ENCODE measurements at places on chromosomes 1 and 21.

DNA sequence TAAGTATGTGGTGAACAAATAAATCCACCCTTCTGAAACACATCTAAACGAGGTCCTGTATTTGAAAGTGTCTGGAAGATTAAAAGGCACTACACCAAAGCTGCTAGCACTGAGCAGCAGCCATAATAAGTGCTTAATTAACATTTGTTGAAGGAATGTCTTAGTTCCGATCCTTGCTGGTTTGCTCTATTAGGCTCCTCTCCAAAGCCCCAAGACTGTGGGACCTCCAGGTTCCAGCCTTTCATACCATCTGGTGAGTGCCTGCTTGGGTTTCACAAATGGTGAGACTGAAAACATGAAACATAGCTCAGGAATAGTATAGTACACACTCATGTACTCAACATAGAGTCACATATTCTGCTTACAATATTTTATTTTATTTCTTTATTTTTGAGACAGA lies 640 bp upstream of the CYP2J2 start:
- H3K27ac ChIP-seq, result no peak overlapping the region
- H3K4me3 ChIP-seq, result peak overlapping the region; percentile 85
- H3K27me3 ChIP-seq, result no peaks in the 10 kb centered on the region

DNA sequence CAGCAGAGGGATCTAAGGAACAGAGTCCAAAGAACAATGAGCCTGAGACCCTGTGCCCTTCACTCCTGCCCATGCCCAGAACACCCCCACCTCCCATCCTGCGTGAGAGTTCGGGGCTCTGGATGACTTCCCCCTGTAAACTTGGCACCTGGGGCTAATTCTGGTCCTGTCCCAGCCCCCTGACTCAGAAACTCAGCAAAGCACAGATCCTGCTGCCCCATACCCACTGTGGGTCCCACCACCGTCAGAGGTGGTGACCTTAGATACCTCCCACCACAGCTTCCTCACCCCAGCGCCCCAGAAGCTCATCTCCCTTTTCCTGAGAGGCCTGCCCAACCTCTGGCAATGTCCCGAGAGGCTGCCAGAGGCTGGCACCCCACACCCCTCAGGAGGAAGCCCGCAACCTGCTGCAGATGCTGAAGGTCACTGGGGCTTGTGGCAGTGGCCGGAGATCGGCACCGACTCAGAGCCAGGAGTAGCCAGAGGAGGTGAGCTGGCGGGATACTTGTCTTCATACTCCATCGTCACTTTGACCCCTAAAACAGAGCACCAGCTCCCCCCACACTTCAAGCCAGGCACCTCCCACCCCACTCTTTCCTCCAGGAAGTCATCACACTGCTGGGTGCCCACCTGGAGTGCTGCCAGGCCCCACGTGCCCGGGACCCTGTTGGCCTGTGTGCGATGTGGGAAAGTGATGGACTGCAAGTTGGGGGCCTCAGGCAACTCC lies 111.6 kb upstream of the IFFO2 start:
- DNase-seq, result no peak
- H3K4me1 ChIP-seq, result peaks cover 12% of the 10 kb centered on the region
- H3K27ac ChIP-seq, result no peak overlapping the region
- no peaks in the 10 kb centered on the region for H3K36me3 ChIP-seq

DNA sequence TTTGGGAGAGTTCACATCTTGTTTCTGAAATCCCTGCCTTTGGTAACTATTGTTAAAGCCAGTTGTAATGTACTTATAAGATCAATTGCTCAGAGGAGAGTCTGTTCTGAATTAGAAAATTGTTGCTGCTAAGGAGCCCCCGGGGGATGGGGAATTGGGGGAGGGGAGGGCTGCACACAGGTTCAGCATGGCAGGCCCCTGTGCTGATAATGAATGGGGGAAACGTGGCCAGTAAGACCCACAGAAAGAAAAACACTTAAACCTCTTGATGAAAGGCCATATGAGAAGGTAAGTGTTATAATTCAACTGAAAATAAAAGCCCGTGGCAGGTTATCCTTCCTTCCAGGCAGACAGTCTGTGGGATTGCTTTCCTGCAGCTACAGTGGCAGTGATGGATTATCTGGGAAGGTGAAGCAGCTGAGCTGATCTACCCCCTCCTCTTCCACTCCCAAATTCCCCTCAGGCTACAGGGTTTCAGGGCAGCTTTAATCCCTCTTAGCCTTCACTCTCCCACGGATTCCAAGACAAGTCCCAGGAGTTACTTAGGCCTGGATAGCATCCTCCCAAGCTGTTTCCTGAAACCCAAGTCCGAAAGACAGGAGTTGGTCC lies 398.8 kb downstream of the TBX15 start:
- no peaks in the 10 kb centered on the region for H3K4me1 ChIP-seq
- no peak overlapping the region for H3K27ac ChIP-seq
- no peak for DNase-seq
- no peak overlapping the region for H3K4me3 ChIP-seq
- no peaks in the 10 kb centered on the region for H3K27me3 ChIP-seq
- H3K36me3 ChIP-seq, result no peaks in the 10 kb centered on the region

GRCh38 chr1:30662291-30662840 lies 61.0 kb downstream of the MATN1 start:
- no peak overlapping the region for H3K27ac ChIP-seq
- no peak overlapping the region for H3K4me3 ChIP-seq
- H3K36me3 ChIP-seq, result no peaks in the 10 kb centered on the region
- no peak for DNase-seq

- no peaks in the 10 kb centered on the region for H3K36me3 ChIP-seq
- no peaks in the 10 kb centered on the region for H3K27me3 ChIP-seq
- no peak overlapping the region for H3K4me3 ChIP-seq
Observed at GRCh38 chr1:99527078-99527477, 118.8 kb upstream of the PALMD start.

GRCh38 chr1:206609229-206609991 lies 2.9 kb downstream of the EIF2D start:
- H3K36me3 ChIP-seq, result no peaks in the 10 kb centered on the region
- H3K27me3 ChIP-seq, result no peaks in the 10 kb centered on the region
- peaks cover 8% of the 10 kb centered on the region for H3K4me1 ChIP-seq
- H3K4me3 ChIP-seq, result no peak overlapping the region
- no peak for DNase-seq
- H3K27ac ChIP-seq, result no peak overlapping the region

DNA sequence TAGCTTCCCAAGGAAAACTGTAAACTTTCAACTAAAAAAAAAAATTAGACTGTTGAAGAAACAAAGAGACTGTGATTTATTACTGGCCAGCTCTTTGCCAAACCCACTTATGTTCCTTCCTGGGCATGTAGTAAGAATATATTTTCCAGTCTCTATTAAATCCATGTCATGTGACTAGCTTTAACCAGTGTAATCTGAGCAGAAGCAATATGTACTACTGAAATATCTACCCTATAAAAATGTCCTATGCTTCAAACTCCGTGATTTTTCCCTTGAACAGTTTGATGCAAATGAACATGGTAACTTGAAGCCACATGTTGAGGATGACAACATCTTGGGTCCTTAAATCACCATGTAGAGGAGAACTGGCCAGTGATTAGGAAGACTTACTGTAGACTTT lies 144.5 kb downstream of the NTMT2 start:
- DNase-seq, result no peak
- H3K4me1 ChIP-seq, result no peaks in the 10 kb centered on the region
- no peaks in the 10 kb centered on the region for H3K36me3 ChIP-seq
- H3K4me3 ChIP-seq, result no peak overlapping the region
- H3K27ac ChIP-seq, result no peak overlapping the region

- DNase-seq, result no peak
- no peaks in the 10 kb centered on the region for H3K36me3 ChIP-seq
- no peaks in the 10 kb centered on the region for H3K27me3 ChIP-seq
- no peaks in the 10 kb centered on the region for H3K4me1 ChIP-seq
- H3K27ac ChIP-seq, result no peak overlapping the region
Observed at GRCh38 chr1:215399787-215400186, 167.3 kb upstream of the KCTD3 start.

- no peaks in the 10 kb centered on the region for H3K27me3 ChIP-seq
- no peak overlapping the region for H3K4me3 ChIP-seq
- no peaks in the 10 kb centered on the region for H3K36me3 ChIP-seq
- peaks cover 17% of the 10 kb centered on the region for H3K4me1 ChIP-seq
- no peak for DNase-seq
Observed at GRCh38 chr1:174736831-174737230, 262.9 kb upstream of the CACYBP start.

GRCh38 chr1:214122110-214122509 lies 134.3 kb downstream of the PROX1 start:
- no peak for DNase-seq
- H3K27ac ChIP-seq, result no peak overlapping the region
- H3K4me1 ChIP-seq, result 0 out of 2 replicates have a peak, but pooled peaks cover 3% of the 10 kb centered on the region
- H3K36me3 ChIP-seq, result no peaks in the 10 kb centered on the region
- H3K4me3 ChIP-seq, result no peak overlapping the region

GRCh38 chr1:193569983-193570269 lies 383.5 kb upstream of the B3GALT2 start:
- no peak for DNase-seq
- no peak overlapping the region for H3K27ac ChIP-seq
- H3K4me3 ChIP-seq, result no peak overlapping the region
- peaks cover 7% of the 10 kb centered on the region for H3K4me1 ChIP-seq
- no peaks in the 10 kb centered on the region for H3K27me3 ChIP-seq

DNA sequence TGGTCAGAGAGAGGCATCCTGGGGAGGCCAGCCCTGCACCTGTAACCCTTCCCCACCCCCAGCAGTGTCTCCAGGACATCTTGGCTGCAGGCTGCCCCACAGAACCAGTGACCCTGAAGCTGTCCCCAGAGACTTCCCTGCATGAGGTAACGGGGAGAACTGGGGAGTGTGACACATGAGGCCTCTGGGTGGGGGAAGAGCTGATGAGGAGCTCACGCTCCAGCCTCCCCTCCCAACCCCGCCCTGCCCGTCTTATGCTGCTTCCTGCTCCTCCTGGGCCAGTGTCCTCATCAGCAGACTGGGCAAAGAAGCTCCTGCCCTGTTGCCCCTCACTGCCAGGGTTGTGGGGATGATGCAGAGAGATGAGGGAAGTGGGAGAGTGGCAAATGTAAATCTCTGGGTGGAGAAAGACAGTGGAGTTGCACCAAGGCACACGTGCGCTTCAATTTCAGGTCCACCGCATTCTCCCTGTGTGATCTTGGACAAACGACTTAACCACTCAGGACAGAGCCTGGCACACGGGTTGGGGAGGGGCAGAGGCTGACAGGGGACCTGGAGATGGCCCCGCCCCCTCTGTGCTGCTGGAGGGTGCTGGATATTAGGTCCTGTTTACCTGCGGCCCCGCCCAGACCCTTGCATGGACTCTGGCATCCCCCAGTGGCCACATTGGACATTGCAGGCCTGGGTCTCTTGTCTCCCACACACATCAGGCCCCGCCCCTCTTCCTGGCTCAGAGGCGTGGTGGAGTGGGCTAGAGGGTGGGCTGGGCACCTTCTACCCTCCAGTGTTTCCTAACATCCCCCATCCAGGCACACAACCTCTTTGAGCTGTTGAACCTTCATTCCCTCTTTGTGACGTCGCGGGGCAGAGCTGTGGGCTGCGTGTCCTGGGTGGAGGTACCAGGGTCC lies 12.3 kb downstream of the CLCNKB start:
- no peak overlapping the region for H3K27ac ChIP-seq
- peaks cover 17% of the 10 kb centered on the region for H3K27me3 ChIP-seq
- H3K4me3 ChIP-seq, result no peak overlapping the region
- H3K4me1 ChIP-seq, result peaks cover 12% of the 10 kb centered on the region
- no peaks in the 10 kb centered on the region for H3K36me3 ChIP-seq
- peak; percentile 86 for DNase-seq

GRCh38 chr21:32520875-32521735 lies 64.2 kb downstream of the TCP10L start:
- H3K4me1 ChIP-seq, result no peaks in the 10 kb centered on the region
- H3K4me3 ChIP-seq, result no peak overlapping the region
- no peak for DNase-seq
- no peaks in the 10 kb centered on the region for H3K27me3 ChIP-seq
- H3K36me3 ChIP-seq, result no peaks in the 10 kb centered on the region

DNA sequence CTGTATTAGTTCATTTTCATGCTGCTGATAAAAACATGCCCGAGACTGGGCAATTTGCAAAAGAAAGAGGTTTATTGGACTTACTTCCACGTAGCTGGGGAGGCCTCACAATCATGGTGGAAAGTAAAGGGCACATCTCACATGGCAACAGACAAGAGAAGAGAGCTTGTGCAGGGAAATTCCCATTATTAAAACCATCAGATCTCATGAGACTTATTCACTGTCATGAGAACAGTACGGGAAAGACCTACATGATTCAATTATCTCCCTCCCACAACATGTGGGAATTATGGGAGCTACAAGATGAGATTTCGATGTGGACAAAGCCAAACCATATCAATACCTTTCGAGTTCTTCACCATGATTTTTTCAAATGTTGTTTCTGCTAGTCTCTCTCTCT lies 3.7 kb upstream of the CHRM3 start:
- H3K4me3 ChIP-seq, result no peak overlapping the region
- H3K27ac ChIP-seq, result no peak overlapping the region
- no peaks in the 10 kb centered on the region for H3K36me3 ChIP-seq
- DNase-seq, result no peak

DNA sequence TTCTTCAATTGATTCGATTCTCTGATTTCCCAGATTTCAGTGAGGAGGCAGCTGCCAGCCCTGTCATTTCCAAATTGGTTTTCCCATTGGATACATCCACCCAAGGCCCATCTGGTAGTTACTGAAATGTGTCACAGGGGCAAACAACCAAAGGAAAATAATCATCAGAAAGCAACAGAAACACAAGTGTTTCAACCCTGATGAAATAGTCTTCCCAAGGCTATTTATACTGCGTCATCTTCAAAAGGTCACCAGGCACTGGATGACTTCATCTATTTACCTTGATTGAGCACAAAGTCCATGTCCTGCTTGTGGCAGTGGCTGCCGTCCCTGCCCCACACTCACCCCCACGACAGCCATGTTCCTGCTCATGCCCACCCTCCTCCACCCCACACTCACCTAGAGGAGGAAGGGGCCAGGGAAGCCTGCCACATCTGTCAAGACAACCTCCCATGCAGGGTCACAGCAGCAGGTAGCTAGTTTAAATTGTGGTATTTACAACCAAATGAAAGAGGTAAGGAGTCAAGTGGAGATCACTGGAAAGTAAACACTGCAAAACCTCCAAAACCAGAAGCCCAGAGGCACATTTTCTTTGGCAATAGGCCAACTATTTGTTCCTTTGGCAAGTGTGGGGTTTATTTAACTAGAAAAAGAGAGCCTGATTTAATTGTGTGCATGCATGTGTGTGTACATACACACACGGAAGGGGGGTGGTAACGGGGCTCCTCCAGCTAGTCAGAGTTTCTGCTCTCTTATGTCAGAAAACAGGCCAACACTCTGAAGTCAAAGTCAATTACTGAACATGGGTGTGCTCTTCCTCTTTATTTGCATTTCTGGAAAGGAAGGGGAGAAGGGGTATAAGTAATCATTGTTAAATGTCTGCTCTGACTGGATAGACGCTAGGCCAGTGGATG lies 49.5 kb upstream of the RAB4A start:
- H3K4me3 ChIP-seq, result no peak overlapping the region
- H3K36me3 ChIP-seq, result no peaks in the 10 kb centered on the region
- H3K27me3 ChIP-seq, result no peaks in the 10 kb centered on the region
- H3K4me1 ChIP-seq, result no peaks in the 10 kb centered on the region
- DNase-seq, result no peak
- no peak overlapping the region for H3K27ac ChIP-seq
